Adrenal gland (tissue), 19 donors: ENCODE measurements at places on chromosomes 16 and 17. TPM values are rescaled to one million over a fixed set of nuclear protein-coding genes. Genes with fewer than 3 reads are reported as not detected.
A peak's percentile ranks its signal among the peaks of the same experiment; 100 is the strongest.

- DNase-seq = no peak
Observed at GRCh38 chr17:6480303-6480675, 36.0 kb downstream of the PIMREG start.

Gene CLEC3A
- not detected for total RNA-seq

Gene ADGRG1
- total RNA-seq = 1.8 TPM

Gene FOXN1
- not detected for total RNA-seq

DNA sequence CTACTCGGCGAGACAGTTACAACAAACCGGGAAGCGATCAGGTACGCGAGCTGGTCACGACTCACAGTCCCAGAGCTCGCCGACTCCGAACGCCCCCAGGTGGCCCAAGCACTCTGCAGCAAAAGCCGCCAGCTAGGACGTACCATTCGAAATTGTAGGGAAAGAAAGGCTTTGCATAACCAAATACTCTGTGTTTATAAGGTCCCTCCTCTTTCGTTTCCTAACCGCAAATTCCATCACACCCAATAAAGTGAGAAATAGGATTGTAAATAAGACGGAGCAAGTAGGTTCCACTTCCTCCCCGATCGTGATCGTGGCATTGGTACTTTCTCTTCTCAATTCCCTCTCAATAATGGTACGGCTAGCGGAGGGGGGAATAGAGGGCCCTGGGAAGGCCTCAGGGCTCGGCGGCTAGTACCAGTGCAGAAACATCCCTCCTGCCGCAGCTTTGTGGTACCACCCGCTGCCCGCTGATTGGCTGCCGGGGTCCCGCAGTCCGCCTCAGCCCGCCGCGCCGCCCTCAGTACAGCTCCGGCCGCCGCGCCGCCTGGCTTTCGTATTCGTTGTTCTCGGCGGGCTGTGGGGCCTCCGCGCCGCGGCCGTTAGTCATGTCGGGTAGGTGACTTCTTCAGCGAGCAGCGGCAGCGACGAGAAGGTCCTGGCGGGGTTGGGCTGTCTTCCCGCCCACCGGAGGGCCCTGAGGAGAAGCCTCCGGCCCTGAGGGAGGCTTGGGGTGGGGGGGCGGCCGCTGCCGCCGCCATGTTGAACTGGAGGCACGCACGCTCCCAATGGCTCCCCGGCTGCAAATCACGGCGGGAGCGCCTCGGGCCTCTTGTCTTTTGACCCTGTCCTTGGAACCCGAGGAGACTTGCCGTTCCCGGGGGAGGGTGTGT is at the start of gene TAF15:
TAF15 (plus strand) TSS at position 523 of the 893 bp plus-strand sequence; CDS start at position 609, 86 bp downstream.
- DNase-seq = peak; percentile 98

Gene CLEC10A
- total RNA-seq = 2.2 TPM

GRCh38 chr17:73647301-73647695 is 3.1 kb upstream of the SDK2 start:
- DNase-seq = no peak
